ENCODE measurements at places on chromosomes 2 and 18.
A peak's percentile ranks its signal among the peaks of the same experiment; 100 is the strongest.

GRCh38 chr2:70785137-70785911, 5.1 kb downstream of the FIGLA start:
- peak; percentile 46 for DNase-seq

GRCh38 chr2:178309541-178309940, 115.2 kb downstream of the OSBPL6 start:
- DNase-seq = no peak

- DNase-seq = no peak
These were observed 983 bp downstream of the MTX2 start for GRCh38 chr2:176270100-176270750.

GRCh38 chr2:189519631-189520387, 60.8 kb downstream of the SLC40A1 start:
- DNase-seq = no peak

DNA sequence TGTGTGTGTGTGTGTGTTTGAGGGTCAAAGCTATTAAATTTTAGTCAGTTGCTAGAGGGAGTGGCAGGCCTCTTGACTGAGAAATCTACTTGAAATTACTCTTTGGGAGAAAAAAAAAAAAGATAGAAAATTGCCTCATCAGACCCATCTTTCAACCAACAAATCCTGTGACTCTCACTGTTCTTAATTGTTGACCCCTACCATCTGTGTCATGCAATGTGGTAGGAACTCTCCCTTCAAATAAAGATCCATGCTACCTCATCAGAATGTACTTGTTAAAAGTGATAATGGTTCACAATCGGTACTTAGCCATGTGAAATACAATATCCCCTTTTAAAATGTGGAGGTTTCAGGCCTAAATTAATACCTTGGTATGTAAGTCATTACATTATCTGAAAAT, 670.8 kb upstream of the FANCL start:
- DNase-seq = no peak

DNA sequence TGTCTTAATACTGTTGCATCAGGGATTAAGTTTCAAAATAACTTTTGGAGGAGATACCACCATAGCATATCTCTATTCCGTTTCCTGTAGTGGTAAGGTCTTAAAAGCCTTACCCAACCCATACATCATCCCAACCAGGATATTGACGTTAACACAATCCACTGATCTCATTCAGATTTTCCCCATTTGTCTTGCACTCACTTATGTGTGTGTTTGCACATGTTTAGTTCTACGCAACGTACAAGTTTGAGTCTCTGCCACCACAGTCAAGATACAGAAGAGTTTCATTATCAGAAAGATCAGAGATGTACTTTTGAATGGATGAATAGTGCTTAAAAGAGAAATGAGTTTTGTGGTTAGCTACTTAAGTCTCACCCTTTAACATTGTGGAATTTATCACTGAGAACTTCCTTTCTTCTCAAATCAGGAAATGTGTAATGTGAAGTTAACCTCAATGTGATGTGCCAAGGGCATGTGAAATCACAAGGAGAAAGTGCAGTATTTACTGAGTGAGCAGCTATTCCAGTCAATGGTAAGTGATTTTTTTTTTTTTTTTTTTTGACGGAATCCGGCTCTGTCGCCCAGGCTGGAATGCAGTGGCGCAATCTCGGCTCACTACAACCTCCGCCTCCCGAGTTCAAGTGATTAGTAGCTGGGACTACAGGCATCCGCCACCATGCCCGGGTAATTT, 69.2 kb upstream of the EPHA4 start:
- peak; percentile 76 for DNase-seq

DNA sequence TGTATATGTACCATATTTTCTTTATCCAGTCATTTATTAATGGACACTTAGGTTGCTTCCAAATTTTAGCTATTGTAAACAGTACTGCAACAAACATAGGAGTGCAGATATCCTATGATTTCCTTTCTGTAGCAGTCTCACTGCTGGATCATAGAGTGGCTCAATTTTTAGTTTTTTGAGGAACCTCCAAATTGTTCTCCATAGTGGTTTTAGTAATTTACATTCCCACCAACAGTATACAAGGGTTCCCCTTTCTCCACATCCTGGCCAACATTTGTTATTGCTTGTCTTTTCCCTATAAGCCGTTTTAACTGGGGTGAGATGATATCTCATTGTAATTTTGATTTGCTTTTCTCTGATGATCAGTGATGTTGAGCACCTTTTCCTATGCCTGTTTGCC, 114.3 kb downstream of the TMEM17 start:
- DNase-seq = no peak

- no peak for DNase-seq
These were observed 43.1 kb upstream of the GALNT3 start for GRCh38 chr2:165837122-165837521.

All from Jurkat, Clone E6-1 (cell line).